NCI-H2081 (cell line): ENCODE measurements at places on chromosomes 1 and 21.
A peak's percentile ranks its signal among the peaks of the same experiment; 100 is the strongest.

DNA sequence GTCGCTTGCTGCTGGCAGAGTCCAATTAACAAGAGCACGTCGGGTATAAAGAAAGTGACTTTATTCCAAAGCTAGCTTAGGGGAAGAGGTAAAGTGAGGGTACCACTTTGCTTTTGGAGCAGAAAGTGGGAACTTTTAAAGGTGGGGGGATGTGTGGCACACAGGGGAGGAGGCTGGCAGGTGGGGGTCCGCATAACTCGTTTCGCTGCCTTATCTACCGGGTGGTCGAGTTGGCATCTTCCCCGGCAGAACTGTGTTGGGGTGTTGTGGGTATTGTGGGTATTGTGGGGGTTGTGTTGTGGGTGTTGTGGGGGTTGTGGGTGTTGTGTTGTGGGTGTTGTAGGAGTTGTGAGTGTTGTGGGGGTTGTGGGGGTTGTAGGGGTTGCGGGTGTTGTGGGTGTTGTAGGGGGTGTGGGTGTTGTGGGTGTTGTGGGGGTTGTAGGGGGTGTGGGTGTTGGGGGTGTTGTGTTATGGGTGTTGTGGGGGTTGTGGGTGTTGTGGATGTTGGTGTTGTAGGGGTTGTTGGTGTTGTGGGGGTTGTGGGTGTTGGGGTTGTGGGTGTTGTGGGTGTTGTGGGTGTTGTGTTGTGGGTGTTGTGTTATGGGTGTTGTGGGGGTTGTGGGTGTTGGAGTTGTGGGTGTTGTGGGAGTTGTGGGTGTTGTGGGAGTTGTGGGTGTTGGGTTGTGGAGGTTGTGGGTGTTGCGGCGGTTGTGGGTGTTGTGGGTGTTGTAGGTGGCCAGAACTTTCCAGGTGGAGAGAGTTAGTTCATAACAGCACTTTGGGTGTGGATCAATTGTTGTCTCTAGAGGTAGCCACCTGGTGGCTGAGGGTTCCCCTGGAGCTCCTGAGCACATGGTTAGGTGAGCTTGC, 52.7 kb downstream of the AGPAT3 start:
- DNase-seq = no peak

- no peak for DNase-seq
Measured at GRCh38 chr1:239718571-239718970, 332.2 kb downstream of the CHRM3 start.

DNA sequence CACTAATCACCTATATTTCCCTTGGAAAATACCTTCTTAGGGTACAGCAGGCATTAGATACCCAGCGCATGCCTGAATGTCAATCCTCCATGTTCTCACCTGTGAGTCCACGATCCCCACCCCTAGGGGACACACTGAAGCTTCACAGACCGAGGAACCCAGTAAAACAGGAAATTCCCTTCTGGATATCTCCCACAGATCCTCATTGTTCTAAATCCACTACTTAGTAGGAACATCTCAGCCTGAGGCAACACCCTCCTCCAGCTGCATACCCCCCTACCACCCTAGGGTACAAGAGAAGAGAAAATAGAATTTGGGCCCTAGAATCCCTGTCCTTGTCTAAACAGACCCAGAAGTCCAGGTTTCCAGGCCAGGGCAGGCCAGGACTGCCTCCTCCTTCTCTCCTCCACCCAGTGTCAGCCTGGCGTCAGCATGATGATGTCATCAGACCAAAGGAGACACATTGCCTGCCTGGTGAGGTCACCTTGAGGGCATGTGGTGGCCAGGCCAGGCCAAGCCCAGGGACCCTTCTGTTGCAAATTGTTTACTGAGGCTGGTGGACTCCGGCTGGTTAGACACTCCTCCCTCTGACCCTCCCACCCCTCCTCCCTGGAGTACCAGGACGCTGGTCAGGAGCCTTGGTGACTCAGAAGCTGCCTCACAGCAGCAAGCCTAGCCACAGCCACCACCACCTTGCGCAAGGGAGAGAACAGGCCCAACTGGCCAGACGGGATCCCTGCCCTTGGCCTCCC, 6.2 kb downstream of the NECTIN4 start:
- no peak for DNase-seq

- no peak for DNase-seq
Measured at GRCh38 chr1:28751315-28752060, 14.7 kb downstream of the YTHDF2 start.

DNA sequence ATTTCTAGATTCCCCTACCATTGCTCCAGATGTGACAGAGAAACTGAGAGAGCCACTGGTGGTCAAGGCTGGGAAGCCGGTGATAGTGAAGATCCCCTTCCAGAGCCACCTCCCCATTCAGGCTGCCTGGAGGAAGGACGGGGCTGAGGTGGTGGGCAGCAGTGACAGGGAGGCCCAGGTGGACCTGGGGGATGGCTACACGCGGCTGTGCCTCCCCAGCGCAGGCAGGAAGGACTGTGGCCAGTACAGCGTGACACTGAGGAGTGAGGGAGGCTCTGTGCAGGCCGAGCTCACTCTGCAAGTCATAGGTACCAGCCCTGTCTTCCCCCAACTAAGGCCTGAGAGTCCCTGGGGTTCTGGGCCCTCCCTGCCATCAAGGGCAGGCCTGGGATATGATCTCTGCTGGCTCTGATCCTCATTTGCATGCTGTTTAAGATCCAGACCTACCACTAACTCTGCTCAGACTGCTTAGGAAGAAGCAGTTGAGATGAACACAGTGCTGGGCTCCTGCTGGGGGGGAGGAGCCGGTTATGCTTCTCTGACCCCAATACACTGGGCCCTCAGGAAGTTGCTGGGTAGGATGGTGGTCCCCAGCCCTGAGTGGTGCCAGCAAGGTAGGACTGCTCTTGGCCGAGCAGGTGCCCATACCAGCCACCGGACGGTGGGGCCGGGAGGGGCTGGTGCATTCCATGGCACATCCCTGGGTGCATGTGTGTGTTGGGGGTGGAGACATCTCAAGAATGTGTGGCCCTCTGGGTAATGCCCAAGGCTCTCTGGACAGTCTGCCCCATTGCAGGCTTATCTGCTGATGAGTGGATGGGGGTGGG, 25.1 kb downstream of the IGFN1 start:
- no peak for DNase-seq

DNA sequence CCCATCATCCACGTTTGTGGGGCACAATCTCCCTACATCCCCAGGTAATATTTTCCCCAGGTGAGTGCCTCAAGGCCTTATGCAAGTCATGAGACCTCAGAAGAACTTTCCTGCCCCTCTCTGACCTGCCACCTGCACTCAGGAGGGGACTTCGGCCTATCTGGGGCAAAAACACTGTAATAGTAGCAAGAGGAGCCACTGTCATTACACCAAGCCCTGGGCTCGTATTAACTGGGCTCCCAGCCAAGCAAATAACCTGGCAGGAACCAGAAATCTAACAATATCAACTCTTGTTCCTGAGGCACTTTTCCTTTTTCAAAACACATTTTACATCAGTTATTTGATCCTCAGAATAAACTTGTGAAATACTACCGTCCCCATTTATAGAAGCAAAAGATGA, 30.9 kb downstream of the LAMB3 start:
- peak; percentile 41 for DNase-seq

DNA sequence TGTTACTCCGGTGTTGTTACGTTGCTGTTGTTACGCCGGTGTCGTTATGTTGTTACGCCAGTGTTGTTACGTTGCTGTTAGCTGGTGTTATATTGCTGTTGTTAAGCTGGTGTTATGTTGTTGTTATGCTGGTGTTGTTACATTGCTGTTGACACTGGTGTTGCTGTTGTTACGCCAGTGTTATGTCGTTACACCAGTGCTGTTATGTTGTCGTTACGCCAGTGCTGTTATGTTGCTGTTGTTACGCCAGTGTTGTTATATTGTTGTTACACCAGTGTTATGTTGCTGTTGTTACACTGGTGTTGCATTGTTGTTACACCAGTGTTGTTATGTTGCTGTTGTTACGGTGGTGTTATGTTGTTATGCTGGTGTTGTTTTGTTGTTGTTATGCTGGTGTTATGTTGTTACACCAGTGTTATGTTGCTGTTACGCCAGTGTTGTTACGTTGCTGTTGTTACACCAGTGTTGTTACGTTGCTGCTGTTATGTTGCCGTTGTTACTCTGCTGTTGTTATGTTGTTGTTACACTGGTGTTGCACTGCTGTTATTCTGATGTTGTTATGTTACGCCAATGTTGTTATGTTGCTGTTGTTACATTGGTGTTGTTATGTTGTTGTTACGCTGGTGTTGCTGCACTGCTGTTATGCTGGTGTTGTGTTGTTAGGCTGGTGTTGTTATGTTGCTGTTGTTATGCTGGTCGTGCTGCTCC, 25.6 kb downstream of the H6PD start:
- no peak for DNase-seq

- DNase-seq = no peak
Measured at GRCh38 chr1:232667778-232668165, 37.8 kb upstream of the SIPA1L2 start.

GRCh38 chr1:44650159-44650831, 24.0 kb downstream of the TMEM53 start:
- DNase-seq = peak; percentile 68

- DNase-seq = no peak
Measured at GRCh38 chr1:91325456-91325855, 79.2 kb downstream of the HFM1 start.

DNA sequence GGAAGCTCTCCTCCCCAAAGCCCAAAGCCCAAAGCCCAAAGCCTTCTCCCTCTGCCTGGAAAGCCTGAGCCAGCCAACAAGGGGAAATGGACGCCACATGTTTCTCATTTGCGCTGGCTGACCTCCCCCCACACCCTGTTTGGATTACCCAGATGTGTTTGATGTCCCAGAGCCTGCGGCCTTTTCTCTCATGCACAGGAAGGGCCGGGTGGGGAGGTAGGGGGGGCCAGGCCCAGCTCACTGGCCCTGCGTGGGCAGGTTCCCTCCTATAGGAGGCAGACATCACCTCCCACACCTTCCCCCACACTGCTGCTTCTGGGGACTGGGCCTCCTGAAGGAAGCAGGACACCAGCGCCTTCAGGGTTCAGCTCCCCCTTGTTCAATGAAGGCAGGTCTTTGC, 116.3 kb downstream of the NAV1 start:
- no peak for DNase-seq

GRCh38 chr1:29990304-29990703, 733.1 kb downstream of the MATN1 start:
- DNase-seq = no peak

DNA sequence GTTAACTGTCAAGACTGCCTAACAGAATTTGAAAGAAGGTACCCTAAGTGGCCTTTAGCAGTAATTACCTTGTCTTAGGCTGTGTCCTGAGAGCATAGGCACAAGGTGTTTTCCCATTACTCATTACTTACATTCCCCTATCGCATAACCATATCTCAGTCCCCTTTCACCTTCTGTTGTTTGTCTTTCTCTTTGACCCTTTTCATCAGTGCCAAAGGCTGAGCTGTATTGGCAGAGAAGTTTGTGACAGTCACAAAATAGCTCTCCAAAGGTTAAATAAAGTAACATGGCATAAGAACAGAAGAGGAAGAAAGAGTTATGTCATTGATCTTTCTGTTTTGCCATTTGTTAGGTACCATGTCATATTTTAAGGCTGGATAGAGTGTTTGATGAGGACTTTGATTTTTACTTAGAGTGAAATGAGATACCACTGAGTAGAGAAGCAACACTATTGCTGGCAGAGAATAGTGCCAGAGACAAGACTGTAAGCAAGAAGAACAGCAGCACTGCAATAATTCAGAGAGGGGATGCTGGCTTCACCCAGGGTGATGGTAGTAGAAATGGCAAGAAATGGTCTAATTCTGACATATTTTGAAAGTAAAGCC, 497.8 kb downstream of the TTLL7 start:
- no peak for DNase-seq

- DNase-seq = no peak
Measured at GRCh38 chr1:246571953-246572352, 5.7 kb downstream of the CNST start.

GRCh38 chr1:156582388-156583017, 3.0 kb downstream of the TTC24 start:
- no peak for DNase-seq

- no peak for DNase-seq
Measured at GRCh38 chr1:153933430-153933829, 10.7 kb upstream of the GATAD2B start.

DNA sequence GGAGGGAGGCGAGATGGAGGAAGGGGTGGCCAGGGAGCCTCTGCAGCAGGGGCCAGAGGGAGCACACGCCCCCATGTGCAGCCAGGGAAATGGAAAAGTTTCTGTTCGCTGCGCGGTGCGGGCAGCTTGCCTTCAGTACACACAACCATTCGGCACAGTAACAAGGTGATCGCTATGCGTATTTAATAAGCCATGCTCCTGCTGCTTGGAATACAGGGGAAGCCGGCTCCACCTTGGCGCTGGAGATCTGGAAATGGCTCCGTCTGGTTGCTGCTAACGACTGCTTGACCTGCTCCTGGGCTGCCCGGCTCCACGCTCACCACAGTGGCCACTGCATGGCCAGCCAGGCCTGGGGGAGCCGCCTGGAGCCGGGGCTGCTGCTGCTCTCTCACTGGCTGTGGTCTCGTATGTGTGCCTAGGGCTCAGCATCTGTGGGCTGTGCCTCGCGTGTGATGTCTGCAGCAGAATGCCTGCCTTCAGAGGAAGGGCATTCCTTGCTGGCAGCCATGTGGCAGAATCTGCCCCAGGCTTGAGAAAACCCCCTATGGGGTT, 86.4 kb upstream of the ACTL8 start:
- no peak for DNase-seq

DNA sequence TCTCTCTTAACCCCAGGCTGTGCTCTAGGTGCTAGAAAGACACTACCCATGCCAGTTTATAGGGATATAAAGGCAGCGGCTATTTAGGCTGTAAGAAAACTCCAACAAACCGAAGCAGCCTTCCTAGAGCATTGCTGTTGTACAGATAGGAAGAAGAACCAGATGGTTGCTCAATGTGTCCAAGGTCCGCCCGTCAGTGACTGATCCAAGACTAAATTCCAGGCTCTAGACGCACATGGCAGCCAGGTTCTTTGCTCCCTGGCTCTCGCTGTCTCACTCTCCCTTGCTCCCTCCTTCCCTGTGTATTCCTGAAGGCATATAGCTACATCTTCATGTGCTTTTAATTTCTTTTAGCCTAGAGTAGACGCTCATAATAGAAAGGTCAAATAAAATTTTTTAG, 303.4 kb downstream of the KIF26B start:
- DNase-seq = no peak

DNA sequence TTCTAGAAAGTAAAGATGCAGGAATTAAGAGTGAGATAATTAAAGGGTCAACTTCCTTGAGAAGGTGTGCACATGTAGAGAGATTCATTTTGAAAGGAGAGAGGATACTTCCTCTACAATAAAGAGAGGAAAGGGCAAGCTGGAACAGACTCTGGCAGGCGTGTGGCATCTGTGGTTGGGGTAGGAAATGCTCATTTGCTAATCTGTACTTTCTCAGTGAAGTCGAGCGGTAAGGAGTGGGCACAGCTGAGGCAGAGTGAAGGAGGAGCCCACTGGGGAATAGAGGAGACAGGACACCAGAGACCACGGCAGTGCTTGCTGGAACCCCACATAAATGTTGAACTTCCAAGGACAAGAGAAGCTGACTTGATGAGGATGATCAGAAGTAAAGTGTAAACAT, 49.1 kb downstream of the PCSK9 start:
- no peak for DNase-seq

GRCh38 chr1:16043521-16043920, at the start of gene CLCNKB:
CLCNKB (plus strand) TSS chr1:16043782; CDS start chr1:16044493, 711 bp downstream.
- no peak for DNase-seq

DNA sequence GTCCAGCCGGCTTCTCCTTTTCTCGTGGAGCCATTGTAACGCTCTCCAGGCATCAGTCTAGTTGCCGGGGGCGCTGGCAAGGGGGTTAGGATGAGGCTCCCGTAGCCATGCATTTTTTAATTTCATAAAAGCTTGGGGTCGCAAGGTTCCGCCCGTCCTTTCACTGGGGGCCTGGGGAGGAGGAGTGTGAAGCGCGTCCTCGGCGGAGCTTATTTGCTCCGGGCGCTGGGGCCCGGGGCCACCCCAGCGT, 1.6 kb downstream of the ADGRL2 start:
- no peak for DNase-seq

GRCh38 chr1:234927971-234928640, 200.5 kb downstream of the TOMM20 start:
- no peak for DNase-seq
